ENCODE measurements at places on chromosomes 4 and X.

DNA sequence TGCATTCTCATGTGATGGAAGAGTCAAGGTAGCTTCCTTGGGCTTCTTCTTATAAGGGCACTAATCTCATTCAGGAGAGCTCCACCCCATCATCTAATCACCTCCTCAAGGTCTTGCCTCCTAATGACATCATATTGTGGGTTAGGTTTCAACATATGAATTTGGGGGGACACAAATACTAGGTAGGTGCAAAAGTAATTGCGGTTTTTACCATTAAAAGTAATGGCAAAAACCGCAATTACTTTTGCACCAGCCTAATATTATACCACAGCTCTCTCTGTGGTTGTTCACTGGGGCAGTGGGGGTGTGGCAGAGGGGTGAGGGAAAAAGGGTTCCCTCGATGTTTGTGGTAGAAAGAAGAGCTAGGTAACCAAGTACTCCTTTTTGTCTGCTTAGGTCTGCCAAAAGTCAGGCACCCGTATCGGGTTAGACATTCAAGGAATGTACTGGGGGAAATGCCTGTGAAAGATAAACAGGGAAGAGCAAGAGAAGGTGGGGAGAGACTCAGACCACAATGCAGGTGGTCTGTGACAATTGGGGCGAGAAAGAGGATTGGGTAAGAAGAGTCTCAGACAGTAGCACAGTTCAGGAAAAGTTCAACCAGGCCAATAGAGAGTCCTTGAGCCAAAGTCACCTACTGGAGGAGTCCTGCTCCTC lies 78.9 kb upstream of the MTM1 start:
- no peak for DNase-seq

DNA sequence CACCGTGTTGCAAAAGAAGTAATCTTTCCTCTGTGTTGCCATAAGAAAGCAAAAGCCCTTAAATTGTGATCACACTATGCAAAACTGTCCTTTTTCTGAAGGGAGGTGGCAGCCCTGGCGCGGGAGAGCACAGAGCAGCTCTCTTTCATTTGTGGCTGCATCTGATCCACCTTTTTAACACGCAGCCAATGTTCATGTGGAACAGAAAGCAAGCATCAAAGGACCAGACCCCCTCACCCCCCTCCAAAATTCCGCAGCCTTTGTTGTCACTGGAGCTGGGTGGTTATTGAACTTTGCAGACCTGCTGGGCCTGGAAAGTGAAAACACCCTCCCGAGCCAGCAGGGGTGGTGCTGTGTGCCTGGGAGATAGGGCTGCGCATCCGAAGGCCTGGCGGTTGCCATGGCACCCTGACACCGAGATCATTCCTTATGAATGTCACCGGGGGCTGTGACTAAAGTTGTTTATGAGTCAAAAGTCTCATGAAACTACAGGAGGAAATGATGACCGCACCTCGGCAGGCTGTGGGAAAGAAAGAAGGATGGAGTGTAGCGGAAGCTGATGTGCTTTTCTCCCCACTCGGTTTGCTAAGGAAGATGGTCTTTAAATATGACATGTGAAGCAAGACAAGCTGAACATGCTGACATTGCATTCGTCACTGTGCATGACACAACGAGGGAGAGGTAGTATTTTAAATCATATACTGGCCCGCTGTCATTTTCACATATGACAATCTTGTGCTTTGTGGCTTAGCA lies 367.4 kb downstream of the UNC5C start:
- peak; percentile 55 for DNase-seq

DNA sequence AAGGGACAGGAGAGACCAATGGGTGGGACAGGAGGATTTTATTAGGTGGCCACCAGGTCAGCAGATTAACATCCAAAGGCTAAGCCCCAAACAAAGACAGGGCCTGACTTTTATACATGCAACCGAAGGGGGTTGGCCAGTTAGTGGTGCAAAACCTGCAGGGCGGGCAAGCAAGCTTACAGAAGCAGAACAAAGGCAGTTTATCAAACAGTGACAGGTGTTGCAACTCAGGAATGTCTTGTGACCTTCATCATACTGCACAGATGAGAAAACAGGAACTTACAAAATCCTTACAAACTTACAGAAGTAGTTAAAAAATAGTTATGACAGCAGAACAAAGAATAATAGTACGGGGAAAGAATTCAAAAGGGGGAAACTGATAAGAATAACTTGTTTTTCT lies 708.1 kb downstream of the GLUD2 start:
- DNase-seq = no peak

- DNase-seq = no peak
Measured at GRCh38 chr4:181877329-181877848, 365.8 kb upstream of the TENM3 start.

DNA sequence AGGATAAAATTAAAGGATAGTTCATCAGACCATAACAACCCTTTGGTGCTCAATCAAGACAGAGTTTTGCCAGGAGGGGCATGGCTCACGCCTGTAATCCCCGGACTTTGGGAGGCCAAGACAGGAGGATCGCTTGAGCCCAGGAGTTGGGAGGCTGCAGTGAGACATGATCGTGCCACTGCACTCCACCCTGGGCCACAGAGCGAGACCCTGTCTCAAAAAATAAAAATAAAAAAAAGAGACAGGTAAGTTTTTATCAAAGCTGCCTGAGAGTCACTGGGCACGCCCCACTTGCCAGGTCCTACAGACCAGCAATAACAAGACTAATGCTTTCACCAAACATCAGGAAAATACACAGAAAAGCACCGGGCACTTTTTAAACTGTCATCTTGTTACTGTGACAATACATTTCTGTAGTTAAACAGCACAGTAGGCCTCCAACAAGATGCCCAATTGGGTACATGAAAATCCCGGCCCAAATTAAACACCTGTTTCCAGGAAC lies 765 bp downstream of the CFAP97 start:
- DNase-seq = no peak

GRCh38 chr4:102730968-102731533 lies 29.7 kb downstream of the MANBA start:
- DNase-seq = no peak

DNA sequence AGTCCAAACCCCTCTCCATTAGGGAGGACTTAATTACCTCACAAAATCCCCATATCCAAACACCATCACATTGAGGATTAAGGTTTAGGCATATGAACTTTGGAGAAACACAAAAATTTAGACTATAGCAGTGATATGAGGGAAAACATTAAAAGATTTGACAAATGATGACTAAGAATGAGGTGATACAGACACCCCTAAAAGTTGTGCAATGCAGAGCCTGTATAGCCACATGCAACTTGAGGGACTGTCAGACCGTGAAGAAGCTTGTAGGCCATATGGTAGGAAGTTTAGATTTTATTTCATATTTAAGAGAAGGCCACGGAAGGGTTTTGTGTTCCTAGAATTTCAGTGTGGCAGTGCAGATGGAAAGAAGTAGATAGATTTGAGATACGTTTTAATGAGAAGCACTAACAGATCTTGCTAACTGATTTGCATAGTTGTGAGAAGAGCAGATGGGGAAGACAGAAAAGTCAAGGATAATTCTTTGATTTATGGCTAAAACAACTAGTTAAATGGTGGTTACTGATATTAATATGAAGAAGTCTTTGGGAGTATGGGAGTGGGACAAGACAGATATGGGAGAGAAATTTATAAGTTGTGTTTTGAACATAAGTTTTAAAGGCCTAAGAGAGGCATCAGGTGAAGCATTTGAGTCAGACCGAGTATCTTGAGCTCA lies 5.5 kb upstream of the FIP1L1 start:
- DNase-seq = no peak

DNA sequence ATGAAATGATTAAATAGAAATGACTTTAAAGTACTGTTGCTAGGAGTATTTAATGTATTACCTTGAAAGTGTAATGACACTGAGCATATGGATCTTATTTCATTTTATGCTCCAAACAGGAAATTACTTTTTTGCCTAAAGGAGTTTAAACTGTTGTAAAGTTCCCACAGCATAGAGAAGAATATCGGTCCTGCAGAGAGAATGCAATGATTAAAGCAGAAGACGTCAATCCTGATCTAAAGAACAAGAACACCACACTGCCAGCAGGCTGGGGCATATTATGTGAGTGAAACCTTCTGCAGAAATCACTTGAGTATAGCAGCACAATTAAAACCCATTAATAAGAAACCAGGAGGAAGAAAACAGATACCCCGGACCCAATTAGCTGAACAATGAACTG lies 72.8 kb upstream of the CAMK2D start:
- DNase-seq = no peak

All from neural crest cell (in vitro differentiated cells).